Hippocampal formation (tissue), 2 donors: ENCODE measurements at places on chromosomes 1 and 21.

DNA sequence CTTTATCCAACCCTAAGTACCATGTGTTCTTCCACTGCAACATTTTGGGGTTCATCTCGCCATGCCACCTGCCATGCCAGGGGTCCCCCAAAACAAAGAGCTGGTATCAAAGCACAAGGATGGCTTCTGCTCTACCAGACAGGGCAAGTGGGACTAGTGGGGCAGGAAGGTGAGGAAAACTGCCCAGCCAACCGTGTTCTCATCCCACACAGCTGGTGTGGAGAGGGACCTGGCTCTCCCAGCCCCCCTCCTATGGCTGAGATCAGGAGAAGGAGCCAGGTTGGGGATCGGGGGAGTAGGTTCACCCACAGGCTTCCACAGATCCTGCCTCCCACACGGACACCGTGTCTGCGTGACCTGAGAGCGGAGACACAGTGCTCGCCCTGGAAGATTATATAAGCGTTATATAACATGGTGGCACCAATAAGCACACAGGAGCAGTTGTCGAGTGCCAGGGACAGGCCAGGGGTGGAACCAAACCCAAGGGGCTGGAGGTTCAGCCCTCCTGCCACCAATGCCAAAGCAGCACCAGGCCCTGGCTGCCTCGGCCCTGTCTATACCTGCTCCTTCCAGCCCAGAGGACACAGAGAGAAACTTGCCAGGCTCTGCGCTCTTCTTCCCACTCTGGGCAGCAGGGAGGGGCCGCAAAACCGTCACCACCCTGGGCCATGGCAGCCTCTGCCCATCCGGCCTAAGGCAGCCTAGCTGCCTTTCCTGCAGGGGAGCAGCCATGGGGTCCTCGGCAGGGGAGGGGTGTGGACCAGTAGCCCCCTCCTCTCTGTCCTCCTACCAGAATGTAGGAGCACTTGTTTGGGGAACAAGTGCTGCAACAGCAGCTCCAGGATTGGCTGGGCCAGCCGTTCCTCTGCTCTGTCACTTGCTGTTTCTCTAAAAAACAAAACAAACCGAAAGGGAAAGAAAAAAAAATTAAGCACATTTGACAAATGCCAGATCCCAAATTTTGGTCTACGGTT is 43.5 kb downstream of the CD34 start:
- DNase-seq: no peak

DNA sequence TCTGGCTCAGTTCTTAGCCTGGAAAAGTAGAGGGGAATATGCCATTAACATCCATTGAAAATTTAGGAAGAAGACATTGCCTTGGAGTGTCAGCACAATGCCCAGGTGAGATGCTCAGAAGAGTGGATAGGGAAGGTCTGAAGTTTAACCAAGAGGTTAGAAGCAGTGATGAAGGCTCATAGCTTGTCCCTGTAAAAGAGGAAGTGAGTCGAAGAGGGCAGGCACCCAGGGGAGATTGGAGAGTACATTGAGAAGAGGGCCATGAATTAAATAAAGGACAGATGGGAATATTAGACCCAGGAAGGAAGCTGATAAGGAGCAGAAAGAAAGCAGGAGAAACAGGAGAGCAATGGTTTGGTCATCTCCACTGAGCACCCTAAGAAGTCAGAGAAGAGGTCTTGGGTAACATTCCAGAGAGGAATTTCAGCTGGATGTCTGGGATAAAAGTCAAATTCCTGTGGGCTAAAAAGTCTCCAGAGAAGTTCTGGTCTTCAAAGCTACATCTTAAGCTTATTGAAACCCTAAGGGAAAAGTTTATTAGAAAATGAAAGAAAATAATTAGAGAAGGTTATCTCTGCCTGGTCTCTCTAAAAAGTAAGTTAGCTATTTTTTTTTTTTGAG is 17.3 kb downstream of the C8B start:
- no peak for DNase-seq

DNA sequence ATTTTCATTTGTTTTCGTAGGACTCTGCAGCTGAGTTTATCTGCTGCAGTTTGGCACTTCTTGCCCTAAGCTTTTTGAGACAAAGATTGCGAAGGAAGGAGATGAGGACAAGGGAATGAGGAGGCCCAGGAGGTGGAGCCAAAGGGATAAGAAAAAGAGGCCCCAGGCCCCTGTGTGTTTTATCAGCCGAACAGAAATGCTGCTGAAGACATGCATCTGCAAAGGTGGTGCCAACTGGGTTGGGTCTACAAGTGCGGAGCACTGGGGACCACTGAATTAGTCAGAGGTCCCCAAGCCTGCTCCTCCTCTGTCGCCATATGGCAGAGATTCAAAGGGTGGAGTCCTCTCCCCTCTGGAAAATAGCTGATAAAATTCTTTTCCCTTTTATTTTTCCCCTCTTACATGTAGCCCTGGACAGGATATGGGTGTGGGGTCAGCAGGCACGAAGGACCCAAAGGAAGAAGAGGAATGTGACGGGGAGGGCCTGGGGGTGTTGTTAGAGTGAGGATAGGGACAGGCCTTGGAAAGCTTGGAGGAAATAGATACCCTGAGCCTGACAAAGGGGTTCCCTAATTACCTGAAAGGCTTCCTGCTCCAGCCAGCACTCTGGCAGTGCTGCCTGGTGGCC is 2.7 kb downstream of the CD34 start:
- no peak for DNase-seq

- DNase-seq: no peak
These were observed 61.7 kb downstream of the FCRL5 start for GRCh38 chr1:157490467-157491165.

DNA sequence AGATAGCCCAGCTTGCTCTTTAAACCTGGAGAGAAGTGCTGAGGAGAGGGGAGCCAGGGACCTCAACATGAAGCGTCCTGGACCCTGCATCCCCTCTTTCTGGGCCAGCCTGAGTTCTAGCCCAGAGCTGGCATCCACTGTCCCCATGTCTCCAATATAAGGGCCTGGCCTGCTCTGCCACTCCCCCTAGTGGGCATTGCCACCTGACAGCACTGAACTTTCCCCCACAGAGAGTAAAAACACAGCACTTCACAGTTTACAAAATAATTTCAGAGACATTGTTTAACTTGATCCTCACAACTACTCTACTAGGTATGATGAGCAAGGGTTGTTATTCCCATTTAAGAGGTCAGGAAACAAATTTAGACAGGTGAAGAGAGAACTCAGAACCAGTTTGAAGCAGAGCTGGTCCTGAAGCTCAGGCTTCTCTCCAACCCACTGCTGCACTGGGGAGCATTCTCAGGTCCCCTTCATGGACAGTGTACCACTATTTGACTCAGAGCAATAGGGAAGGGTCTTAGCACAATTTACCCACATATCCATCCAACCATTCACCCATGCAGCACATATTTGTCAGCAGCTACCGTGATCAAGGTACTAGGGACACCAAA is 151.2 kb downstream of the DMRTA2 start:
- DNase-seq: peak; percentile 3

- no peak for DNase-seq
These were observed 76.1 kb upstream of the IRF2BP2 start for GRCh38 chr1:234686035-234686434.

GRCh38 chr1:22350171-22350923 is 101.3 kb upstream of the ZBTB40 start:
- no peak for DNase-seq

- no peak for DNase-seq
These were observed 6.6 kb upstream of the TRAF3IP3 start for GRCh38 chr1:209749205-209749604.

DNA sequence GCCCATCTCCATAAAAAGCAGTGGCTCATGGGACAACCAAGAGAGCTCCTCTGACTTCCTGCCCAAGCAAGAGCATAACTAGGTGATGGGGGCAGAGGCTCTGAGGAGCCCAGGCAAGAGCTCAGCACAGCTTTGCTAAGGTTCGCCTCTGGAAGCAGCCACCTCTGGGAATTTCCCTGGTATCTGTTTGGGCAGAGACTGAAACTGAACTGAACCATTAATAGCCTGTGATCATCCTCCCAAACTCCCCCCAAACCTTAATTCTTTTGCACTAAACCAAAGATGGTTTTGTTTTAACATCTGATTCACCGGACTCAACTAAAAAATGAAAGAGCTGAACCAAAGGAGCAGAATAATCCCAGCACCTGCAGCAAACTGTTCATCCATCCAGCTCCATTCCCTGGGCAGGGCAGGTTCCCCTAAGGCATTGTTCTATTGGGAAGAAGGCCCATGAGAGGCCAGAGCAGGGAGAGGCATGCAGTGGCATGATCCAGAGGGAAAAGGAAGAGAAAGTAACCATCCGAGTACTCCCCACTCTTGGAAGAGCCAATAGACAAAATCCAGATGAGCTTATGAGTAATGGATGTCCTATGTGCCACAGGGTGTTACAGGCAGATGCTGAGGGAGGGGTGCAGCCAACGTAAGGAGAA is 77.8 kb upstream of the KAZN start:
- no peak for DNase-seq

DNA sequence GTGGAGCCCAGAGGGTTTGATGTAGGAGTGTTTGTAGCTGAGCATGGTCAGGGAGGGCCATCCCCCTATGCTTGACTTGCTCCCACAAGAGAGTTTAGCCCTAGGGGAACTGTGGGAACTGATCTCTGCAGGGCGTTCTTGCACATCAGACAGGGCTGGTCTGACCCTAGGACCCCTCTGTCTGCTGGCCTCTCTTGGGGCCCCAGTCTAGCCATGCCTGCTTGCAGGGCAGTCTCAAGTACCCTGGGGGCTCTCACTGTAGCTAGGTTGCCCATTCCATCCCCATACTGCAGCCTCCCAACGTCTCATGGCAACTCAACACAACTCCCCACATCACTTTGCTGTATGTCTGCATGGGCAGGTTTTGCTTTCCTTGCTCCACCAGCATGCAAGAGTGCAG is 1250.7 kb upstream of the B3GALT2 start:
- DNase-seq: no peak

DNA sequence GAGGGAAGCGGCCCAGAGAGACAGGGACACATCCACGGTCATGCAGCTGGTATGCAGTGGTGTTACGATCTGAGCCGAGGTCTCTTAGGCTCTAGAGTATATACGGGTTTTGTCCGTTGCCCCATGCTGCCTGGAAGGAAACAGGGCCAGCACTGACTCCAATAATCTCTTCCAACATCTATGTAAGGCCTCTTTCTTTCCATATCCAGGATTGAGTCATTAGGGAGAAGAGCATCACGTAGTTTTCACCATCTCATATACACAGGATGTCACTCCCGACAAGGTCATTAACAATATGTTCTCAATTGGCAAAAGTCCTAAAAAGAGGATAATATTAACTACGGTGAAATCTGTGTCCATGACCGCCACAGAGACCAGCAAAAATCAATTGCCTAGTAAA is 4.4 kb downstream of the C8B start:
- no peak for DNase-seq

DNA sequence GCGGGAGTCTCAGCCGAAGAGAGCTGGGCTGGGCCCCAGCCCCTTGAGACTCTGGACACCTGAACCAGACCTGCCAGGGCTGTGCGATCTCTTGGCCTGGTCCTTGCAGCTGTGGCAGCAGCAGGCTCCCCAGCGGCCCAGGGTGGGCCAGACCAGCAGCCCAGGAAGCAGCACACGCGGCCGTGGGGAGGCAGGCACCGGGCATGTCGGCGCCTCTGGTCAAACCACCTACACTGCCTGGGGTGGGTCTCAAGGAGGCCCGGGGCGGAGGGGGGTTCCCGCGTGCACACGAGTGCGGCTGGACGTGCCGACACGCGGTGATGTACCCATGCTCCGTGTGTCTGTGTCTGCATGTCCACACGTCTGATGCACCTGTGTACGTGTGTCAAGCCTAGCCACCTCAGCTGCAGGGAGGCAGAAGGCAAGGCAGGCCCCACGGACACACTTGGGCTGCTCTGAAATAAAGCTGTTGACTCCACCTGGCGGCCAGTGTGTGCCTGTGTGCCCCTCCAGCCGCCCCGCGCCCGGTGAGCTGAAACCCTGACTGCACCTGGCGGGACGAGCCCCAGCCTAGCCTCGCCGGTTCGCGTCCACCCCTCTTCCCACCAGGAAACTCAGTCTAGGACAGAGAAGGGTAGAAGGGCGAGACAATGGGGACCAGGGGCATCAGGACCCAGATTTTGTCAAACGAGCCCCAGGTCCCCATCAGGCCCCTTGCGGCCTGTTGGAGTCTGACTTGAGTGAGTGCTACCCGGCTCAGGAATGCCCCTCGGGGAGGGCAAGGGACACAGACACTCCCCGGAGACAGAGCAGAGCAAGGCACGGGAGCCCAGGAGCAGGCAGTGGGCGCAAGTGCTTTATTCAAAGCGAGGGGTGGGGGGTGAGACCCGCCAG is 11.6 kb downstream of the SCNN1D start:
- DNase-seq: peak; percentile 38

- DNase-seq: no peak
These were observed 443.4 kb upstream of the C1orf87 start for GRCh38 chr1:60516996-60517395.

- no peak for DNase-seq
These were observed 15.3 kb downstream of the TOMM20 start for GRCh38 chr1:235113183-235113917.

GRCh38 chr21:44738621-44739020 is 27.2 kb upstream of the TSPEAR start:
- DNase-seq: no peak

- DNase-seq: no peak
These were observed 77.6 kb upstream of the VANGL1 start for GRCh38 chr1:115564201-115564600.

DNA sequence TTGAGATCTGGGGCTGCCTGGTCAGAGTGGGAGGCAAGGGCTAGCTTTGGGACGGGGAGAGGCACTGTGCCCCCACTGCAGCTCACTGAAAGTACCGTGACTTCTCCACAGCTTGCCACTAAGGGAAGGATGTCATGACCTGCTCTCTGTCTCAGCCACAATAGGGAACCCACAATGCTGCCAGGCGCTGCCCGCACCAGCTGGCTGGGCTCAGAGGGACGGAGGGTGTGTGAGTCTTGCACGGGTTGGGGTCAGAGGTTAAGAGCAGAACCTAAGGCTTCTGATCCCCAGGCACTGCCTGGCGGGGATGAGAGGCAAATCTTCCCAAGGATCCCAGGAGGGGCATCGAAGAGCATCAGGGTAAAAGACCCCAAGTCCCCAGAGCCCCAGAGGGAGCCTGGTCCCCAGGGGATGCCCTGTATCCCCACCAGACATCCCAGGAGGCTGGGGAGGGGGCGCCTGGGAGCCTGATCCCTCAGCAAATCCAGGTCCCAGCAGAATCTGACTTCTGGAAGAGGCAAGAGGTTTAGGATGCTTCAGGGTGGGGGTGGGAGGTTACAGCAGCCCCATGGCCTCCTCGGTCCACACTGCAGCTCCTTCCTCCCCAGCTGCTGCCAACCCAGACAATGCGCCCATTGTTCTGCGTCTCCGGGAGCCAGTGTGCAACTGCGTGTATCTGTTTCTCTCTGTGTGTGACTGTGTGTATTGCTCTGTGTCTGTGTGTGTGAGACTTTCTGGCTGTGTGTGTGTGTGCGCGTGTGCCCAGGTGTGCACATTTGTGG is 2.0 kb upstream of the MARCKSL1 start:
- DNase-seq: peak; percentile 86

- no peak for DNase-seq
These were observed 266.2 kb downstream of the RGS7 start for GRCh38 chr1:241090798-241091197.

GRCh38 chr1:93056214-93056613 is 22.9 kb upstream of the MTF2 start:
- no peak for DNase-seq

DNA sequence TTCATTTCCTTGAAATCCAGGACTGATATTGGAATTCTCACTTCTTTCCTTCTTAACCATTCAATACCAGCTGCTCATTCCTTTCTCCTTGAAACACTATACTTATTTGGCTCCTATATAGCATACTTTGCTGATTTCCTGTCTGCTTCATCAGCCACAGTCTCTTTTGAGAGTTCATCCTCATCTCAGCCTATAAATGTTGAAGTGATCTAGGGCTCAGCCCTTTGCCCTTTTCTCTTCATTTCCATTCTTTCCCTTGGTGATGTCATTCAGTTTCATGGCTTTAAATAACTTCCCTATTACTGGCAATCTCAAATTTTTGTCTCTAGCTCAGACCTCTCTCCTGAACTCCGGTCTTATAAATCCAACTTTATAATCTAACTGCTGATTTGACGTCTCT is 24.1 kb upstream of the RABGAP1L start:
- no peak for DNase-seq
